ENCODE measurements at places on chromosomes 4 and X. TPM values are rescaled to one million over a fixed set of nuclear protein-coding genes. Genes with fewer than 3 reads are reported as not detected.

GRCh38 chrX:63285375-63285774, 65.8 kb downstream of the SPIN4 start:
- DNase-seq, result no peak

- DNase-seq, result no peak
Observed at GRCh38 chr4:69816236-69816635, 43.7 kb downstream of the SULT1E1 start.

DNA sequence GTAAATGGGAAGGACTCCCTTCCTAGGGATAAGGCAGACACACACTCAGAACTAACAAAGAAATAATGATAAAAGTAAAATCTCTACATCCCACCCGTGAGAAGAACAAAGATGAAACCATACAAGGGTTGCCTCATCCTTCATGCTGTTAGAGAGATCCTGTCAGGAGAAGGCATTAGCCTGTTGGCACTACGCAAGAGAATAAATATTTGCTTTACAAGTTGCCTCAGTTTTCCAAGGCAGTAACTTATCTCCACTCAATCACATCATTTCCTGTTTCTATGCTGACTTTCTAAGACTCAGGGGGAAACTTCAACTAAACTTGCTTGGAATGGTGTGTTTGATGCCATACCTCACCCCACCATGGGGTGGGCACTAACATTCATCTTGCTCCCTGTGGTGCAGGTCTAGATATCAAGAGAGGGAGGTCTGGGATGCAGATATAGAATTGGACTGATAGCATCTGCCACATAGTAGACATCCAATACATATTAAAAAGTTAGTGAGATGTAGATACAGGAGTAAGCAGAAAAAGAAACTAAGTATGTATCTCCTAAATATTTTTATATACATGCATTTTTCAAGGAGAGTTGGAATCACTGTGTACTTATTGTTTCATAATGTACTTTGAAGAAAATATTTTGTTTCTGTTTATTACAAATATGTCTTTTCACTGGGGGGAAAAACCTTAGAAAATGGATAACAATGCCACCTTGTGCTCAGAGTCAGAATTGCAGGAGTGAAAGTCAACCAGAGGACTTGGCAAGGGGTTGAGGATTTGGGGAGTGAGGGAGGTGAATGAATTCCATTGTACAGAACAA, 57.2 kb upstream of the BEX4 start:
- no peak for DNase-seq

DNA sequence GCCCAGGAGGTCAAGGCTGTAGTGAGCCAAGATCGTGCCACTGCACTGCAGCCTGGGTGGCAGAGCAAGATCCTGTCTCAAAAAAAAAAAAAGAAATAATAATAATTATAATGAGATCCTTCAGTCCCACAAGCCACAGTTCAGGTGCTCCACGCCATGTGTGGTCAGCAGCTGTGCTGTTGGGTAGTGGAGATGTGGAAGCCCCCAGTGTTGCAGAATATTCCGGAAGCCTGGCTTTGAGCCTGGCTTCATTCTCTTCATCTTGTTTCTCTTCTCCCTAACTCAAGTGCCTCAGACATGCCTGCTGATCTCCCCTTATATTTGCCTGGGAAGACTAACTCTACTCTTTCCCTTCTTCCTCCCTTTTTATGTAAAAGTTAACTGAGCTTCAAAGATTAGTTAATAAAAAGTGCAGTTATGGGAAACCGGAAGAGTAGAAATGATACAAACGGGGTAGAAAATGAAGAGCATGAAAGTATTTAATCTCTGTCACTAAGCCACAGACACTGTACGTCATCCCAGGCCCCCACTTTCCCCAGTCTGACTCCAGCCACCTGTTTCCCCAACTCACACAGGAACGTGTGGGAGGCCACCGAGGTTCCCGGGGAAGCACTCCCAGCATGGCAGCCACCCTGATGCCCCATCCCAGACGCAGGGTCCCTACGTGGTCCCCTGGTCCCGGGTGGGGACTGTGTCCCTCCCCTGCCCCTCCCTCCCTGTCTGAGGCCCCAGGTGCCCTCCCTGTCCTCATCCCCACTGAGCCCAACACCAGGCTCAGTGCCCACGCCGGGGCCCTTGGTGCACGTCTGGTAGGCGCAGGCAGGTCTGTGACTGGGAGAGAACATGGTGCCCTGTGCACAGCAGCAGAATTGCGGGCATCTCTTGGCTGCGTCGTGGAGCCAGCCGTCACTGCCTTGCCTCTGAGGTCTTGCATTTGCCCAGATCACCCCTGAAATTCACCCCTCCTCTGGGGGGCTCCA, 24.0 kb downstream of the PCGF3 start:
- no peak for DNase-seq

- no peak for DNase-seq
Observed at GRCh38 chrX:152907084-152907651, 9.3 kb downstream of the ZNF185 start.

DNA sequence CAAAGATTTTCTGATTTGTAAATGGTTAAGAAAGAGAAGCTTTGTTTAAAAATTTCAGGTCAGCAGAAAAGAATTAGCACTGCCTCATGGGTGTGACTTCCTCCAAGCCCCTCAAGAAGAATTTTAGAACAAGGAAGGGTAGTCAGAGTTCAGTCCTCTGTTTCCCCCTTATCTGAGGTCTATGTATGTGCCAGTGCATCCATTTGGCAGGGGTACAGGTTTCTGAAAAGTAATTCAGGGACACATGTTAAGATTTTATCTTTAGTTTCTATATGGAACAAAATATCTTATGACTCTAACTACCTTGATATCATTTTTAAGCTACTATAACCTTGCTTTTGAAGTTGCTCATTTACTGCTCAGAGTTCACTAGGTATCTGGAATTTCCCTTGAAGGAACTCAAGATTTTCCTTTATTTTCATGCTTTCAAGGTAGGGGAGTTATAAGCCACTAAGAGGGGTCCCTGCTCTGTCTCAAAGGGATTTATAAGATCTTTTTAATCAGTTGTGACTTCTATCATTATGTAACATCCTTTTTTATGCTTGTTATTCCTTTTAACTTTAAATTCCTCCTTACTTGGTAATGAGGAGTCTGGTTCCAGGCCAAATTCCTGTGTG, 24.4 kb upstream of the PLK4 start:
- no peak for DNase-seq

- no peak for DNase-seq
Observed at GRCh38 chrX:31228909-31229308, 157.1 kb upstream of the FTHL17 start.

The CT45A3 gene
- not detected for total RNA-seq

The ADH1B gene
- 12.6 TPM for total RNA-seq

The ADGRG4 gene
- total RNA-seq, result 0.05 TPM

The GAGE12F gene
- total RNA-seq, result not detected

The MAGEA3 gene
- not detected for total RNA-seq

The AKAP14 gene
- total RNA-seq, result not detected

The HELT gene
- total RNA-seq, result not detected

The CSAG1 gene
- total RNA-seq, result not detected

The ETDA gene
- total RNA-seq, result not detected
